Activated CD4-positive, CD25-positive, alpha-beta regulatory T cell treated with anti-CD3 and anti-CD28 coated beads, Interleukin-2, amount 50 U/mL, for 16 hours (primary cell): ENCODE measurements at places on chromosomes 7 and 10.

DNA sequence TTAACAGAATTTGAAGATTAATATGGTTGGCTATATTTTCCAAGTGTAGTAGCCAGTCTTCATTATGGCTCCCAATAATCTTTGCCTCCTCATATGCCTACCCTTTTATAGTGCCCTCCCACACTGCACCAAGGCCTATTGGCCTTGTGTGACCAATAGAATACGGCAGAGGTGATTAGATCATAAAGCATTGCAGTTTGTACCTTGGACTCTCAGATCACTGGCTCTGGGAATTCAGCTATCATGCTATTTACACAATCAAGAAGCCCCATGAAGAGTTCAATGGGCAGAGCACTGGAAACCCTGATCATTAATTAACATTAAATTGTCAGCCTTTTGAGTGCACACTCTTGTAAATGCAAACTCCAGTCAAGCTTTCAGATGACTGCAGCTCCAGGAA lies 154.5 kb upstream of the MAGI2 start:
- DNase-seq = no peak

DNA sequence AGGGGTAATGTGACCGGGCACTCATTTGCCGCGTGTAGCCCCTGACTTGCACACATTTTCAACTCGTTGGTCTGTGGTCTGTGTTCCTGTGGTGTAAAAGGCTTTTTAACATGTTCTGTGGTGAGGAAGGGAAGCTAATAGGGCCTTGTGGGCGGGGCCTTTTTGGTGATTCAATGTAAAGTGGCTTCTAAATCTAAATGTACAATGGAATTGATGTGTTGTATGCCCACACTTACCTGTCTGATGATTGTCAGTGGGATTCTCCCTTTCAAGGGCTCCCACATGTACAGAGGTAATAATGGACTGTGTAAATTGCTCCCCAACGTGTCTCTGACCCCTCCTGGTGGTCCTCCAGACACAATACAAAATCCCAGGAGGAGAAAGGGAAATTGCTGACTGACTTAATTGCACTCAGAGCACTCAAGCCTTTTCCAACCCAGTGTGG lies 43.1 kb upstream of the GATAD1 start:
- no peak for DNase-seq

DNA sequence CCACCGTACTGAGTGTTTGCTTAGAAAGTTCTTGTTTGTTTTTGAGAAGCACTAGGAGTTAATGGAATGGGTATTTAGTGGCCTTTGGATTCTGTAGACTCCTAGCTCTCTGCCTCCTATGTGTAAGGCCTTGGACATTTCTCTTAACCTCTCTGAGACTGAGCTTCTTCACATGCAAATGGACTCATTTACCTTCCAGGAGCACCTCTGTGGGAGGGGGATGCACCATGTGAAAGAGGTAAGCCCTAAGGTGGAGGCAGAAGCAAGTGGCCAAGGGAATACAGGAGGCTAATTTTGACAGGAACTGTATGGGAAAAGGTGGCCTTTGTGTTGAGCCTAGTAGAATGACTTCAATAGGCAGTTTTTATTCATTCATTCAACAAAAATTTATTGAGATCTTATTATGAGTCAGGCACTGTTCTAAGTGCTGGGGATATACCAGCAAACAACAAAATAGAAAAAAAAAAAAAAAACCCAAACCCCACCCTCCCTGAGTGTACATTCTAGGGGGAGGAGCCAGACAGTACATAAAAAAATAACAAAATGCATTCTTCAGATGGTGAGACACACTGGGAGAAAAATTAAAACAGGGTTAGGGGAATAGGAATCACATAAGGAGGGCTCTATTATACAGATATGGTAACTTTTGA lies 9.2 kb upstream of the EPHA1 start:
- no peak for DNase-seq

- no peak for DNase-seq
Observed at GRCh38 chr10:93938140-93938539, 44.4 kb downstream of the SLC35G1 start.

DNA sequence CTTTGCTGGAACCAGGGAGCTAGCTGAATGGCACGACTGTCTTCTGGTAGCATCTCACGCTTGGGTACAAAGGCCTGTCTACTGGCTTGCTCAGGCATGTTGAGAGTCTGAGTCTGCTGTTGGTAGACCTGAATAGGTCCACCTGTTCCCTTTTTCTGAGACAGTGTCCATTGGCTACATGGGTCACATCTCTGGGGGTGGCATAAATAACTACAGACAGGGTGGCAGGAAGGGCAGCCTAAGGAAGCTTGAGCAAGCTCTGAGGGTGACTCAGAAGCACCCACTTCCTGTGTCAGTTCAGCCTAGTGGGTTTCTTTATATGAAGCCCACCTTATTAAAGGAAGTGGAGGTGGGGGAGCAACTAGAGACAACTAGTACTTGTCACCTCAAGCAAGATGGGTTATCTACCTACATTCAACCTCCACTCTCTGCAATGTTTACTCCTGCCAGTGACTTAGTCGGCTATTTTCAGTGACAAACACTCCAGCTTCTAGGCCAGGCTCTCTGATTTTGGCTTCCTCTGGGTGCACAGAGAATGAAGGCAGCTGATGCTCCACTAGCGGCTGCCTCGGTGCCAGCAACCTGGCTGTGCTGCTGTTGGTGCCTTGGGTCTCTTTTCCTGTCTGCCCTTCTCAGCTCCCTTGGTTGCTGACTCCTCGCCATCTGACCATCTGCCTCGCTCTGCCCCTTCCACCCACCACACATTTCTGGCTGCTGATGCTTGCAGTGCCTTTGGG lies 5.7 kb upstream of the ZYX start:
- no peak for DNase-seq

GRCh38 chr7:103391976-103392375 lies 44.5 kb downstream of the PSMC2 start:
- DNase-seq = no peak

DNA sequence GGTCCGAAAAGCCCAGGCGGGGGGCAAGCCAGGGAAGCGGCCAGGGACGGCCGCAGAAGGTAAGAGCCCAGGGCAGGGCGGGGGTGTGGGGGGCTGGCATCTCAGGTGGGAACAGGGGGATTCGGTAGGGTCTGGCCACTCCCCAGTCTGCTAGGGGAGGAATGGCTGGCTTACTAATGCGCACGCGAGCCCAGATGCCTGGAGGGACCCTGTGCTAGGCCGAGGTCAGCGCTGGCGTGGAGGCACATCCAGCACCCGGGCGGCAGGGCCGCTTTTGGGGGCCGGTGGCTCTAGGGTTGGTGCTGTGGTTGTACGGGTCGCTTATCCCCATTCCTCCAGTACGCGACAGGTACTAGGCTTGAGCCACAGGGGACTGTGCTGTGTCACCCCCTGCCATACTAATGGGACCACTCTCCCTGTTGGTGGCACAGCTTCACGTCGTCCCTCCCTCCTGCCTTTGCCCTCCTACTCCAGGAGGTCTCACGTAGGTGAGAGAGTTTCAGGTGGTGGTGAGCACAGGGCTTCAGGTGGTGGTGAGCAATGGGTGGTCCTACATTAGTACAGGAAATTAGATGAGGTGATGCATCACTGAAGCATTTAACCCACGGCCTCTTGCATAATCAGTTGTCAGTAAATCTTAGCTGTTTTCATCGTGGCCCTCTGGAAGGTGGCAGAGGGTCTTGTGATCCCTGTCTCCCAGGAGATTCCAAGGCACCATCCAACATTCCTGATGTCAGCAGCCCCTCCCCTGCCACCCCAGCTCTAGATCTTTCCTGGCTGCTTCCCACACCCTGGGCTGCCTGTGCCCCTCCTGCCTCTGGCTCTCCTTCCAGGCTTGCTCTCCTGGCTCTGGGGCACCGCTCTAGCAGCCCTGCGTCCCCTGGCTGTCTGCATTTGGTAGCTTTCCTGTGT lies 971 bp downstream of the AEBP1 start:
- no peak for DNase-seq

DNA sequence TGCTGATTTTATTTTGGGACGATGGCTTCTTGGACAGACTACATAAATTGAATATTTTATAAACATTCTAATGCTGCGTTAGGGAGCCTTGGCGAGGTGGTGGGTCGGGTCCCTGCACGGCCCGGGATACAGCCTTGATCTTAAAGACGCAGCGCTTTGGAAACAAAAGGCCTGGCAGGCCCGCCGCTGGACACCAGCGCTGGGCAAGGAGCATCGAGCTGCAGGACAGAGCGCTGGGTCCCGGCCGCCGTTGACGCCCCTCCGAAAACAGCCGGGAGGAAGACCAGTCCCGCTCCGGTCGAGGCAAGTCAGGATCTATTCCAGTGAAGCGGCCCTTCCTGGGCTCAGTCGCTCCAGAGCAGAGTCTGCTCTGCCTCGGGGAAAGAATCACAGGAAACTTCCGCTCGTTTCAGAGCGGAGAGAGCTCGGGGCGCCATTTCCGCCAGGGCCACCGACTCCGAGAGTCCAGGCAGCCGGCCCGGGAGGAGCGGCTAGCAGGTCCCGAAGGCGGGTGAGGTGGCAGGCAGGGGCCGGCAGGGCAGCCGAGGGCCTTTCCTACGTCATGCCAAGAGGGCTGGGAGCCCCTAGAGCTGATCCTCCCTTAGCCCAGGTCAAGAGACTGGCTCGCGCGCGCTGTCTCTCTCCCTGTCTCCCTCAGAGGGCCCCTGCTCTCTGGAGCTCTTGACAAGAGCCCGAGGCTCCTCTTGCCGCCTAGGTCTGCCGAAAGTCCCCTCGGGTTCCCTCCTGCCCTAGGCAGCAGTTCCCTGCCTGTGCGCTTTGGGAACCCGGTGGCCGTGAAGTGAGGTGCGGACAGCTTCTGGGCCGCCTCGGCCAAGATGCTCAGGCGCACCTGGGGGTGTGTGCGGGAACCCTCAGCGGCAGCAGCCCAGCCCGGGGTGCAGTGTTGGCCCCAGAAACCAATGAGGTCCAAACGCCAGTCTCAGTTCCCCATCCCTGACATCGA lies 1.4 kb upstream of the DRGX start:
- no peak for DNase-seq

DNA sequence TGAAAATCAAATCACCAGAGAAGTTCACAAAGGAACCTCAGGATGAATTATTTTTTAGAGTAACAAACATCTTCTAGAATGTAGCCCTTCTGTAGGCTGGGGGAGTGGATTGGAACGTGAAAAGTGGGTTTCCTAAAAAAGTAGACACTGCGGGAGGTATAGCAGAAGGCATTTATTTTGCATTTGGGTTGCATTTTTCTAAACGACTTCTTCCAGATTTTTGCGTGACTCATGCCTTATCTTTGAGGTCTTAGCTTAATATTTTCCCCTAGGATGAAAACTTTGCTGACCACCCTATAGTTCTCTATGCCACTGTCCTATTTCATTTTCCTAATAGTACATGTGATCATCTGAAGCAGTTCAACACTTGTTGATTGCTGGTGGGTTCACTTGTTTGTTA lies 112.7 kb upstream of the JCAD start:
- DNase-seq = no peak

- no peak for DNase-seq
Observed at GRCh38 chr7:108418946-108419345, 37.3 kb downstream of the NRCAM start.

DNA sequence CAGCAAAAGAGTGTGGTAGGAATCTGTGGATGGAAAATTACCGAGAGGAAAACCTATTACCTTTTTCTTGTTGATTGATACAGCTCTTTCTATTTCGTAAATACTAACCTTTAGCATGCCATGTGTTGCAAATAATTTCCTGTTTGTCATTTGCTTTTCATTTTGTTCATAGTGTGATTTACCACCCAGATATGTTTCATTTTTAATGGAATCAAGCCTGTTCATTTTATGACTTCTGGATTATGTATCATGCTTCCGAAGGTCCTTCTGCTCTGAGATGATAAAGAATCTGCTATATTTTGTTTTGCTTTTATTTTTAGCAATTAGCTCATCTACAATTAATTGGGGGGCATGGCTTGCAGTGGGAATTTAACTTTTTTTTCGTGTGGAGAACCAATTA lies 46.5 kb downstream of the INPP5F start:
- no peak for DNase-seq

- no peak for DNase-seq
Observed at GRCh38 chr10:49150426-49150825, 16.6 kb upstream of the FAM170B start.

DNA sequence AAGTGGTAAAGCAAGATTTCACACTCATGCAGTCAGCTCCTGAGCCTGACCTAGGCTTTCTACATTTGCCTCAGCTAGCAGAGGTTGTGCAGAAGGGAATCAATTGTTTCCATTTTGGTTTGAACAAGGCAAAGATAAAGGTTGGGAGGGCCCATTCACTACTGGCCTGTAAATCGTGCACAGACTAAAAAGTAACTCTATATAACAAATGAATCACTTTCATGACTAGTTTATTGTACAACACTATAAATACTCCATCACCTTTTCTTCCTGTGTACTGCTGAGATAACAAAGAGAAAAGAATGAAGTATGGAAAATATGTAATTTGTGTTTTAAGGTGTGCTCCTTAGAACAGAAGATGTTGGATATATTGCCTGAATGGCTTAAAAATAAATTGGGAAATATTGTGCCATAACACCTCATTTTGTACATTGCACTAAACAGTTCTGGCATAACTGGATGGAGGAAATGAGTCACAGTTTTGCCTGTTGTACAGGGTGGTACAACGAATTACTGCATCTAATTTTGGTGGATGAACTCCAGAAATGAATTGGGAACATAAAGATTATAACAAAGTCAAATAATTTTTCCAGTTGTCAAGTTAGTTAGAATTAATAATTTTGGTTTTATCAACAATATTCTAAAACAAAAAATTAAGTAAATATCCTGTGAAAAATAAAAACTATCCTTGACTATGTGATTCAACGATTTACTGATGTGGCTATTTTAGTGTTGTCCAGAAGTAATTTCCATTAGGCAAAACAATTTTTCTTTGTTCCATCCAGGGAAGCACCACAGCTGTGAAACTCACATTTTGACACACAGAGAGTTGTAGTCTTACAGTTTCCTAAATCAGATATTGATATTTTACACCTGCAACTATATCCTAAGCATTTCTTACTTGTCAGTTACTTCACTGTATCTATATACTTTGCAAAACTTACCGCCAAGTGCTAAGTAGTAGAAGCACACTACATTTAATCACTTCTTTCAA lies 18.0 kb downstream of the SEMA3C start:
- no peak for DNase-seq

GRCh38 chr10:77259171-77259874 lies 378.3 kb downstream of the KCNMA1 start:
- no peak for DNase-seq

DNA sequence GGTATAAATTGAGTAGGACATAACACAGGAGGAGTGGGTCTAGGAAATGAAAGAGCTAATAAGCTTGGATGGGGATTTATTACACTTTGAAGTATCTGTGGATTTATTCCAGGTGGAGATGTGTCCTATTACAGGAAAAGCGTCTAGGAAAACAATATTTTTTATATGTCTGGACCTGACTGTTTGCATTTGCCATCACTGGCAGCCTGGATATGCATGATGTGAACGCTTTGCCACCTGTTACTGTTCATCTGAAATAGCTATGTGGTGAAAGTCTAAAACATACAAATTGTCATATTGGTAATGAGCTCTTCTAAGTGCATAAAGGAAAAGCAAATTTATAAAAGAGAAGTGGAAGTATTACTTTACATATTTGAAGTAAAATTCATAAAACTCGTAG lies 31.6 kb upstream of the AGMO start:
- no peak for DNase-seq

GRCh38 chr10:69736886-69737641 lies 64.6 kb upstream of the COL13A1 start:
- DNase-seq = no peak

- no peak for DNase-seq
Observed at GRCh38 chr7:90681336-90682022, 85.4 kb downstream of the CDK14 start.

GRCh38 chr10:120005207-120006201 lies 113.0 kb downstream of the SEC23IP start:
- no peak for DNase-seq
